Nucleus accumbens (tissue), 56 donors: ENCODE measurements at places on chromosomes 13 and 19.

GRCh38 chr19:16405091-16405490, 66.7 kb downstream of the EPS15L1 start:
- no peak for DNase-seq

DNA sequence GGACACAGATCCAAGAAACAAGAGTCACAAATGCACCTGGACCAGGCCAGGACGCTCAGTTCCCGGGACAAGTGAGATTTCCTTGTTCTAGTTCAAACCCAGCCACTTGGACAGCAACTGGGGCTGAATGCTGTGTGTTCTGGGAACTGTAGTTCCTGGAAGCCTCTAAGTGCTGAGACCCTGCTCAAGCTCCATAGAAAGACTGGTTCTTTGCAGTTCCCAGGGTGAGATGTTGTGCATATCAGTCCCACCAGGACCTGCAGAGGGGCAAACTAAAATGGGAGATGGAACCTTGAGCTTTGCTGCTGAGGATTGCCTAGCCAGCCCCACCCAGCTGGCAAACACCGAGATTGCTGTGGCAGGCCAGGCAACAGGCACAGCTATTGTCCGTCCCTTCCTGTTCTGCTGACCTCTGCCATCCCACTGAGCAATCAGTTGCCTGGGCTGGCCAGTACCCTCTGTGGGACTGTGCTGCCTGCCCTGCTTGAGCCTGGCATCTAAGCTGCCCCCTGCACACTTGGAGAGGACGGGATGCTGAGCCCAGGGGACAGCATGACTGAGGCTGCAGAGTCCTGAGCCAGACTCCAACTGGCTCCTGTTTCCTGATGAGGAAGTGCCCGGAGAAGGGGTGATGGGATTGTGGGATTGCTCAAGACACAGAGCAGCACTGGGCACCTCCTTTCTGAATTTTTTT, 1.4 kb upstream of the GIPC1 start:
- DNase-seq, result peak; percentile 67

GRCh38 chr19:4911314-4911713, 2.0 kb downstream of the UHRF1 start:
- DNase-seq, result no peak

GRCh38 chr13:73335210-73335609, 276.4 kb downstream of the KLF5 start:
- DNase-seq, result no peak
